Stimulated activated CD4-positive, alpha-beta T cell treated with anti-CD3 and anti-CD28 coated beads, Interleukin-15, amount 100 ng/mL, for 48 hours (primary cell): ENCODE measurements at places on chromosomes 3 and 15.

DNA sequence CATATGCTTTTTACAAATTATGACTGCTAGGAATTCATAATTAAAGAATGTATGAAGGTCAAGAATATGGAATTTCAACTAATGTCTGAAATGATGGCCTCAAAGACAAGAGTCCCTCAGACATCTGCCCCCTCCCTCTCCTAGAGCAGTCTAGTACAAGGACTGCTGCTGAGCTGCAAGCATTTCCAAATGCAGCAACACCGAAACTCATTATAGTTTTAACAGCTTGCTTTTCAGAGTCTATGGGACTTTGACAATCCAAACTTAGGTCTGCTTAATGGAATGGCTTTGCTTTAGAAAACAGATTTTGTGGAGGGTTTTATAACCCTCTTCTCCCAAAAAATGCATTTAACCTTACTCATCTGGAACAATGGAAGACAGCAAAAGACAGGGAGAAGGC, 115.4 kb downstream of the WDR76 start:
- DNase-seq = no peak

DNA sequence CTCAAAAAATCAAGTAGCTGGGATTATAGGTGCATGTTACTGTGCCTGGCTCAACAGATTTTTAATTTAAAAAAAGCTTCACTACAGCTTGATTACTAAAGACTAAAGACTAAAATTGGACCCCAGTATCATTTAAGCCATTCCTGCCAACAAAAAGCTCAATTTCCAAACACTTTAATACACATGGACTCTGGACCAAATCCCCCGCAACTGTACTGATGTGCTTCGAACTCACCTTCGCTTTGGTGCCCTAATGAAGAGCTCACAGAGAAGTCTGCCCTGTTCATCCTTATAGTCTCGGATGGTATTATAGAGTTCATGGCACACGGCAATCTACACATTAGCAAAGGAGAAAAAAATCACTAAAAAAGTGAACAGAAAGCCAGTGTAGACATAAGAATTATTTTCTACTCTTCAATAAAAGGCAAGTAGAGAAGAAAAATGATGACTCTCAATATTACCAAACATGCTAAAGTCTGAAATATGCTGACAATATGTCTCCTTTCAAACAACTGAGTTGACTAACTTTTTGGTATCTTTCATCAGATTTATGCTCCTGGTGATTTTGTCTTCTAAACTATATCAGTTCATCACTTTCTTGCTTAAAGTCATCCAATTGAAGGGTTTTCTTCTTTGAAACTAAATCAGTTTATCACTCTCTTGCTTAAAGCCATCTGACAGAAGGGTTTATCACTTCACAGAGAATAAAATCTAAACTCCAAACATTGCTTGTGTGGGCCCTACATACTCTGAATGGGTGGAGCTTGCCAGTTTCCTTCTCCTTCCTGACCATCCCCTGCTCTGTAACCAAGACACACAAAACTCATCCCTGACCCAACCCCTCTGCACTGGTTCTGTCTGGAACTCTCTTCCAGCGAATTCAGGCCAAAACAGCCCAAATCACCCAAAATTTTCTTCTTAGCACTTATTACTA, 7.2 kb downstream of the PBRM1 start:
- DNase-seq = no peak

- DNase-seq = no peak
These were observed 1.0 kb downstream of the ZNF589 start for GRCh38 chr3:48241796-48242455.

DNA sequence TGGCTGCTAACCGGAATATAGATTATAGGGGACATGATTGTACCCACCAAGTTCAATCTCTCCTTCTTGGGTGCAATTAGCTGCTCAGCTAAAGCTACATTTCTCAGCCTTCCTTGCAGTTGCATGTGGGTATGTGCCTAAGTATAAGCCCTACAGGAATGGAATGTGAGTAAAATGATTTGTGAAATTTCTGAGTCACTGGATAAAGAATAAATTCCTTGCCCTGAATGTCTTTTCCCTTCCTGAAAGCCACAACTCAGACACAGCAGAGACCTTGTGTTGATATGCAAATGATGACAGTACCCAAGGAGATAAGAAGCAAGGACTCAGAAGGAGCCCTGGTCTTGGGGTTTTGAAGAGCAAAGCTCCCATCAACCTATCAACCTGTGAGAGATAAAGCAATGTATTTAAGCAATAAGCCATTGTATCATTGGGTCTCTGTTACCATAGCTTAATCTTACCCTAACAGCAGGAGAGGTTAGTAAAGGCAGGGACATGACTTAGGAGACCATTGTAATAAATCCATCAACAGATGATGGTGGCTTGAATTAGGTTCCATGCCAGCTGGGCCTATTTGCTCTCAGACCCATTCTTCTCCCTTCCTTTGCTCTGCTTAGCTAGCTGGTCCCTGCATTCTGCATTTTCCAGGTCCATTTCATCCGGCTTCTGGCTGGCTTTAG, 25.6 kb upstream of the ZNF280D start:
- DNase-seq = no peak

DNA sequence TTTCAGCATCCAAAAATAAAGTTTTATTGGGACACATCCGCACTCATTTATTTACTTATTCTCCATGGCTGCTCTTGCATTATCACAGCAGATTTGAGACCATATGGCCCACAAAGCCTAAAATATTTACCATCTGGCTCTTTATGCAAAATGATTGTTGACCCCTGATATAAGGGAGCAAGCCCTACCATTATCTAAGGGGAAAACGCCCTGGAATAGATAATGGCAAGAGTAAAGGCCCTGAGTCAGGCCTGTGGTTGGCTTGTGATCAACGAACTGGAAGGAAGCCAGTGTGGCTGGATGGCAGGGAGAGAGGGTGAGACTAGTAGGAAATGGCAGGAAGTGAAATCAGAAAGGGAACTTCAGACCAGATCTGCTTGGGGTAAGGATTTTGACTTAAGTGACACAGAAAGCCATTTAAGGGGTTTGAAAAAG, 24.6 kb upstream of the DMXL2 start:
- DNase-seq = no peak

DNA sequence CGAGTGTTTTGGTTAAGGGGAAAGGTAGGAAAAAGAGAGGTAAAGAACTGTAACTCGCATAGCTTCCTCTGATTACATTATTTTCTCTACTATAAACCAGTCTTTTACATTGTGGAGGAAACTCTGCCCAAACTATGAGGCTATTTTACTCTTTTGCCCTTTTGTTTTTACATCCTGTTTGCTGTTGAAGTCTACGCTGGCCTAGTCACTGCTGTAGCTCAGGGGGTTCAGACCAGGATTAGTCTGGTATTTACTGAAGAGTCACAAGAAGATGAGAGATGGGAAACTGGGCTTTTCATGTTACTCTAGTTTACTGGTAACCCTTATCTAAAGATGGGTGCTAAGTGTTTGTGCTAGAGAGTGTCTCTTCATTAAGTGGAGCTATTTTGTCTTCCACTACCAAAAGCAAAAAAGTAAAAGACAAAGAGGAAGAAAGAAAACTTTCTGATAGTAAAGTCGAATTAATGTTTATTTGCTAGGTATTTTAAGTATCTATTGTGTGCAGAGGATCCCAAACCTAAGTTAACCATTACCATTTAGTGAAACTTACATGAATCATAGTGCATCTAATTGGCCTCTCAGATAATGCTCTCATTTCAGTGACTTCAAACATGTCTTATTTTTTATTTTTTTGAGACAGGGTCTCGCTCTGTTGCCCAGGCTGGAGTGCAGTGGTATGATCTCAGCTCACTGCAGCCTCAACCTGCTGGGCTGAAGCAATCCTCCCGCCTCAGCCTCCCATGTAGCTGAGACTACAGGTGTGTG, 10.9 kb downstream of the RARB start:
- no peak for DNase-seq

DNA sequence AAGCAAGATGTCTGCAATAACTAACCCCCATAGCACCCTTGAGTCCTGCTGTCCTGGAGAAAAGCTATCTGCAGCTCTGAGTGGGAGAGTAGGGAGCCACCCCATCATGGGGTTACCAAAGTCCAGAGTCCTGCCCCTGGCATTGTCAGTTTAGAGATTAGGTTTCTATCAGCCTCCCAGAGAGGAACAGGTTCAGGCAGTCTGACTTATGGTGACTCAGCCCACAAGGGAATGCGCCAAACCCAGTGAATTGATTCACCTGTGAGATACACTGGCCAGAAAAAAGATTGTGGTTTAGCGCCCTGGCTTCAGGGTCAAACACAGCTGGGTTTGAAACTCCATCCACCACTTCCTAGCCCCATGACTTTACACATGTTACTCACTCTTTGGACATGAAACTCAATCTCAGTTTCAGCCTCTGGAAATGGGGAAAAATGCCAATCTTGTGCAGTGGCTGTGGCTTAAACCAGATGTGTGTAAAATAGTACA, 263.6 kb upstream of the HES1 start:
- DNase-seq = no peak

GRCh38 chr3:172536993-172537419, 13.8 kb upstream of the TNFSF10 start:
- no peak for DNase-seq

DNA sequence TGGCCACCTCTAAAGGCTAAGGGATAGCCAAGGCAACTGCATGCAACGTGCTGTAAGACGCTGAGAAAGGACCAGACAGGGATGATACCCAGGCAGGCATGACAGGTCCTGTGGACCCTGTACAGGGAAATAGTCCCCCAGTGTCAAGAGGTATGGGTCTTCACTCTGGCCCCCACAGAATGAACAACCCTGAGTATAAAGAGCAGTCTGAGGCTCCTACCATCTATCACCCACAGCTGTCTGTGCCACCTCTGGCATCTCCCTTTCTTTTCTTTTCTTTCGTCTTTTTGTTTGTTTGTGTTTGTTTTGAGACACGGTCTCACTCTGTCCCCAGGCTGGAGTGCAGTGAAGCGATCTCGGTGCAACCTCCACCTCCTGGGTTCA, 18.7 kb downstream of the SLC25A20 start:
- DNase-seq = no peak
